ENCODE measurements at places on chromosomes 4 and X.
A peak's percentile ranks its signal among the peaks of the same experiment; 100 is the strongest.

DNA sequence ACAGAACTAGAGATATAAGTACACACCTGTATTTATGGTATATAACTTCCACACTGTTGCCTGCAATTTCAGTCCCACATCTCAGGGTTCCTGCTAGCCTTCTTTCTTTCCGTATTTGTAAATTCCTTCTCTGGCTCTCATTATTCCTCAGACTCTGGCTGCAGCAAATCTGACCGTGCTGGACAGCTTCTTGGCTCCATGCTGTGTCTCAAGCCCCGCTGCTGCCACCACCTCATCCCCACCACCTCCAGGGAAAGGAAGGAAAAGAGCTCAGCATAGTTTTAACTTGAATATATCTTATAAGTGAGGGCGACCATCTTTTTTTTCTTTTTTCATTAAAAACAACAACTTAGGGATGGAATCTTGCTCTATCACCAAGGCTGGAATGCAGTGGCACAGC, 155.6 kb upstream of the CXCL13 start:
- no peak for DNase-seq

- peak; percentile 2 for DNase-seq
Measured at GRCh38 chrX:42804524-42804923, 26.6 kb upstream of the PPP1R2C start.

- DNase-seq: no peak
Measured at GRCh38 chr4:5730993-5731990, 20.3 kb downstream of the EVC start.

- DNase-seq: peak; percentile 88
Measured at GRCh38 chr4:14726877-14727361, 275.4 kb upstream of the CPEB2 start.

DNA sequence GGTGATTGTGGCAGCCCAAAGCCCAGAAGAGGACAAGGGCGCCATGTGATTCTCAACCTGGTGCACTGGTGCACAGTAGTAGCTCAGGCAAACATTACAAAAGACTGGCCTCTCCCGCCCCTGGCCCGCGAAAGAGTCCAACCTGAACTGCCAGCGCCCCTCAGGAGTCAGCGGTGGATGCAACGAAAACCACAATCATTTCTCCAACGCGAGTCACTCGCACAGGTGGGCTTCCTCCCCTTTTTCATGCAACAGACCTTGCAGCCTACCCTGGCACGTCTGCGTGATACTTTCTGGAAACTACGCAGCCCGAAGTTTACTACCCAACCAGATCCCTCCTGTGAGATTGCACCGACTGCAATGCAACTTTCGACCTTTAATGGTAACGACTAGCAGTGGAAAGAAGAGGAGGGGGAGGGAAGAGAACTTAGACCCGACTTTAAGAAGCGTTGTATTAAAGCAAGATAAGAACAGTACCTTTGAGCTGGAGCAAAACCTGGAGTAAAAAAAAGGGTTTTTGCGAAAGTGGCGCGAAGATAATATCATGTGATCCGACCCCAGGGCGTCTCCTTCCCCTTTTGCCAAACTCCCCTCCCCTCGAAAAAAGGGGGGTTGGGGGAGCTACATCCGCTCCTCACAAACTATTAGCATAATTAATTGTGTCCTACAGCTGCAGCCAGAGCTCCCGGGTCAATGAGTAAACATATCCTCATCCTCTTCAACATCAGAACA, 63.3 kb upstream of the CCDC160 start:
- no peak for DNase-seq

DNA sequence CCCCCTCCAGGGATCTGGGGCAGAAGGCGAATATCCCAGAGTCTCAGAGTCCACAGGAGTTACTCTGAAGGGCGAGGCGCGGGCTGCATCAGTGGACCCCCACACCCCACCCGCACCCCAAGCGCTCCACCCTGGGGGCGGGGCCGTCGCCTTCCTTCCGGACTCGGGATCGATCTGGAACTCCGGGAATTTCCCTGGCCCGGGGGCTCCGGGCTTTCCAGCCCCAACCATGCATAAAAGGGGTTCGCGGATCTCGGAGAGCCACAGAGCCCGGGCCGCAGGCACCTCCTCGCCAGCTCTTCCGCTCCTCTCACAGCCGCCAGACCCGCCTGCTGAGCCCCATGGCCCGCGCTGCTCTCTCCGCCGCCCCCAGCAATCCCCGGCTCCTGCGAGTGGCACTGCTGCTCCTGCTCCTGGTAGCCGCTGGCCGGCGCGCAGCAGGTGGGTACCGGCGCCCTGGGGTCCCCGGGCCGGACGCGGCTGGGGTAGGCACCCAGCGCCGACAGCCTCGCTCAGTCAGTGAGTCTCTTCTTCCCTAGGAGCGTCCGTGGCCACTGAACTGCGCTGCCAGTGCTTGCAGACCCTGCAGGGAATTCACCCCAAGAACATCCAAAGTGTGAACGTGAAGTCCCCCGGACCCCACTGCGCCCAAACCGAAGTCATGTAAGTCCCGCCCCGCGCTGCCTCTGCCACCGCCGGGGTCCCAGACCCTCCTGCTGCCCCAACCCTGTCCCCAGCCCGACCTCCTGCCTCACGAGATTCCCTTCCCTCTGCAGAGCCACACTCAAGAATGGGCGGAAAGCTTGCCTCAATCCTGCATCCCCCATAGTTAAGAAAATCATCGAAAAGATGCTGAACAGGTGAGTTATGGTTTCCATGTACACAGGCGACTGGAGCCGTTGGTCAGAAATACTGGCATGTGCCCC, at the start of gene CXCL1:
Gene CXCL1, plus strand, starts transcription at position 264 of the 926 bp plus-strand sequence. Its CDS starts 78 bp downstream, at position 342.
- peak; percentile 26 for DNase-seq

All from SW480 (cell line).